Aortic smooth muscle cell (primary cell): ENCODE measurements at places on chromosomes 1 and 21. TPM values are rescaled to one million over a fixed set of nuclear protein-coding genes. Genes with fewer than 3 reads are reported as not detected.

WNT3A gene
- total RNA-seq = not detected in 2 replicates

FCRL2 gene
- total RNA-seq = not detected in 2 replicates

GORAB gene
- 20.2 and 26.5 TPM in 2 replicates for total RNA-seq

TAF12 gene
- 53.9 and 61.6 TPM in 2 replicates for total RNA-seq

UBL4B gene
- not detected in 2 replicates for total RNA-seq

DYNLT5 gene
- total RNA-seq = 0.37 and 0.40 TPM in 2 replicates

DTL gene
- 11.4 and 20.7 TPM in 2 replicates for total RNA-seq
